ENCODE measurements at places on chromosomes 7 and 10.
A peak's percentile ranks its signal among the peaks of the same experiment; 100 is the strongest.

GRCh38 chr7:90605055-90605454 is 8.9 kb downstream of the CDK14 start:
- DNase-seq = no peak

DNA sequence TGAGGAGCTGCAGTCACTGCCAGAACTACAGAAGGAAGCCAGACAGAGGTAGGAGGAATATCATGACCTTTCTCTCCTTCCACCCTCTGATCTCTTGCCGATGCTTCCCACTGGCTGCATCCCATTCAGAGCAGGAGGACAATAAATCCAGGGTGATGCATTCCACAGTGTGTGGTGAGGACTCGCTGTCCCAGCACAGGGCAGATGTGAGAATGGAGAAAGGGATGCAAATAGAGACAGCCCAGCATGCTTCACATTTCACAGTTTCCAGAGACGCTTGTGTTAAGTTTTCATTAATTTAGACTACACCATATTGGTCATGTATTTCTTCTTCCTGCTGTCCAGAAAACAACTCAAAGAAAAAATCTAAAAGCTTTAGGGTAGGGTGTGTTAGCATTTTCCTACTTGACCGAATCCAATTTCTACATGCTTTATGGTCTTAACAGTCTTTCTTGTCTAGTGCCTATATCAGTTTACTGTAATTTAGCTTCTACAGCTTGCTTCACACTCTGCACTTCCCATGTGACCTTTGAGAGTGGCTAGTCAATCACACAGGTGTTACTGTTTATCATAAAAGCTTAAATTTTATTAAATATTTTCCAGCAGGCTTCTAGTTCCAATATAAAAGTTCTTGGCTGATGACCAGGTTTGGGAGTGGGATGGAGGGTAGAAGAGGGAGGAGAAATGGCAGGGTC is 155.6 kb downstream of the RAPGEF5 start:
- no peak for DNase-seq

- DNase-seq = no peak
Observed at GRCh38 chr10:116170815-116171250, 102.2 kb downstream of the GFRA1 start.

DNA sequence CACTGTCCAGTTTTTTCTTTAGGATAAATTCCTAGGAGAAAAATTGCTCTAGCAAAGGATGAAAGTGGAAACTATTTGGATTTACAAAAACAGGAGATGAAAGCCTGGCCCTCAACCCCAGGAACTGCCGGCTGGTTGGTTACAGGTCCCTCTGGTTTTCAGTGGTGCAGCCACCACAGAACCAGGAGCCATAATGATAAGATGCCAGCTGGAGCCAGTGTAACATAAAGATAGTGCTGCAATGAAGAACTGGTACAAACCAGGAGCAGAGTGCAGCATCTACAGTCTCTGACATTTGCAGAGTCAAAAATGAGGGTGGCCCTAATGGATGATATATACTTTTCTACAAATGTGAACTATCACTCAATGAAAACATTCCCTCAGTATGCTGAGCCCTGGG is 20.4 kb upstream of the NUP42 start:
- DNase-seq = no peak

DNA sequence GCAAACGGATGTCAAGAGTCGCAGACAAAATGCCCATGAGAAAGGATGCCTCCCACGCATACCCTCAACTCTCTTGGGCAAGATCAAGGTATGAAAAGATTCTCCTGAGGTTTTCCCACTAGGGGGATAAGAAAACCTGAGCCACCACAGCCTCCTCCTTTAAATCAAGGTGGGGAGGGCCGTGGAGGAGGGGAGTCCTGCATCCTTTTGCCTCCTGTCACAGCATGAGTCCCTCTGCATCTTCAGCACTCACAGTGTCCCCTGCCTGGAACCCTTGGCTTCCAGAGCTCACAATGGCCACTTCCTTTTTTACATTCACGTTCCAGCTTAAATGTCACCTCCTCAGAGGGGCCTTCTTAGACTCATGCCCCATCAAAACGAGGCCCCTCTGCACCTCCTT is 207.6 kb downstream of the GLI3 start:
- DNase-seq = no peak

DNA sequence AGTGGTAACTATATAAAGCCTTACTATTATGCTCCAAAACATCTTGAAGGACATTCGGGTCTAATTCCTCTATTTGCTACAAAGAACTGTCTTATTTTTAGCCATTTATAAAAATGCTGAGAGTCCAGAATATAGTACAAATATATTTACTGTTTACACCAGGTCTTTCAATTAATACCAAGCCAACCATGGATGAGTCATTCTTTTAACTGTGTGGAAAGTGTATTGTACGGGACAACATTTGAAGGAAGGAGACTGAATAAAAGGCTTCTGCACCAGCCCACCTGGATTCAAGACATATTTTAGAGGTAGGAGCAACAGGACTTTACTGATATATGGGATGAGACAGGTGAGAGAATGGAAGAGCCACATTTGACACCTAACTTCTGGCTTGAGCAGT is 35.4 kb downstream of the MASTL start:
- DNase-seq = no peak

DNA sequence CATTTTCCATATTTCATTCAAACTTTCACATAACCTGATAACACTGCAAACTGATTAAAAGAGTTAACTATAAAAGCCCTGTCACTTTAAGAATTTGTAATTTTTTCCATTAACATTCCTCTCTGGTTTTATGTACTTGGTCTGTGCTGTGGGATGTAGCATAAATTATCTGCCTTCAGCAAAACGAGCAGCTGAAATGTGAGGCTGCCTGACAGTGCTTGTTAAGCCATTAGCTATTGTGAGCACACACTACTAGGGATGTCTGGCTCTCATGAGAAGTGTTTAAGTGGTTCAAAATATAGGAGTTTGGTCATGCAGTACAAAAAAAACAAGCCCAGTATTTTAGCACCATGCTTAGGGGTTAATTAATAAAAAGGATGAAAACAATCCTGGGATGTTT is 63.0 kb downstream of the HOXA1 start:
- DNase-seq = no peak

GRCh38 chr7:131781-132482 is 60.4 kb upstream of the FAM20C start:
- DNase-seq = peak; percentile 37

DNA sequence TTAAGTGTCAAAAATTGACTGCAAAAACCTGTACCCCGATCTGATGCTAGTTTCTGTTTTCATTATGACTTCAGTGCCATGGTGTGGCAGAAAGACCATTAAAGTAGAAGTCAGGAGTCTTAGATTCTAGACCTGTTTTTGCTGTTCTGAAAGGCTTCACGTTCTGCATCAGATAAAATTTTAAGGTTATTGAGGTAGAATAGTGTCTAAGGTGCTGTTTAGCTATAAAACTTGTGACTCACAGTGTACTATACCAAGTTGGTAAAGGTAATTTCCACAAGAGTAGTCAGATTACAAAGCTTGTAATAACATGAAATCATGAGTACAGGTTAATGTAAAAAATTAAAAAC is 38.6 kb downstream of the ZNRF2 start:
- no peak for DNase-seq

GRCh38 chr10:33134011-33134751 is 176.2 kb upstream of the ITGB1 start:
- DNase-seq = peak; percentile 22

DNA sequence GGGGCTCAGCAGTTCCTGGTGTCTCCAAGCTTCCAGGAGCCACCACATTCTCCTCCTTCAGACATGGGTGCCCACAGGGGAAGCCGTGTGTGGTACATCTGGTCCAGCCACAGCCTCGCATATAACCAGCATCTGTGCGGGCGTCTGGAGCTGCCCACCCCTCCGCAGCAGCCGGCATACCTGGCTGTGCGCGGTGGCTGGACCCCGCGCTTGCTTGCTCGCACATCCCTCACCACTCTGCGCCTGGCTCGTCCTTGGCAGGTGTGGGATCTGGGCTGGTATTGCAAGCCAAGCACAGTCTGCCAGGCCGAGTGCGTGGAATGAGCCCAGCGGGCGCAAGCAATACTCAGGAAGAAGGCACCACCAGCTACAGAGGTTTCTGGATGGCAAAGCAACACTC is 117.7 kb upstream of the MBL2 start:
- DNase-seq = no peak

GRCh38 chr7:91228927-91229558 is 35.2 kb upstream of the FZD1 start:
- DNase-seq = no peak

- no peak for DNase-seq
Observed at GRCh38 chr7:30865821-30866220, 45.8 kb upstream of the AQP1 start.

DNA sequence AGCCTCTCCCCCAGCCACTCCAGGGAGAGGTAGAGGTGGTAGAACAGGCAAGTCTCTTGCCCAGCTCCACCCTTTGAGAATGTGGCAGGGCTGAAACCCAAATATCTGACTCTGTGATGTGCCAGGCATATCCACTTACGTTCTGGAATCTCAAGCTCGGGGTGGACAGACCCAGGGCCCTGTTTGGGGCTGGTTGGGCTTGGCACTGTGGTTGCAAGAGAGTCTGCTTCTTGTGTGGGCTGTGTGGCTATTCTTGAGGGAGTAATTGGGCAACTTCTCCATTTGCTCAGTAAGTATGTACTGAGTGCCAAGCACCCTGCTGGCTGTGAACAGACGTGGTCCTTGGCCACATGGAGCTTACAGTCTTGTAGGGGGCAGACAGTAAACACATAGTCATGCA is 4.7 kb downstream of the UBTD1 start:
- DNase-seq = peak; percentile 55

DNA sequence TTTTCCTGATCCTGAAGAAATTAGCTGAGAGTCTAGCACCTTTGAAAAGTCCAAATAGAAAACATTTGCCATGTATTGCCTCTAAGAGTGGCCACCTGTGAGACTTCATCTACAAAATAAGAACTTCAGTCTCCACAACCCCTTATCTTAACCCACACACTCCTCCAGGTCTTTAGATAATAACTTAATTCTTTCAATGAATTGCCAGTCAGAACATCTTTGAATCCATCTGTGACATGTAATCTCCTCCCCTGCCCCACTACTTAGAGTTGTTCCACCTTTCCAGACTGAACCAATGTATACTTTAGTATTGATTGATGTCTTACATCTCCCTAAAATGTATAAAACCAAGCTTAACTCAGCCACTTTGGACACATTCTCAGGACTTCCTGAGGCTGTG is 84.4 kb upstream of the FAM171A1 start:
- no peak for DNase-seq

GRCh38 chr10:69958556-69958902 is 94.1 kb upstream of the MACROH2A2 start:
- DNase-seq = no peak

GRCh38 chr7:22561321-22561811 is 61.4 kb upstream of the STEAP1B start:
- no peak for DNase-seq

GRCh38 chr7:2884161-2884560 is 40.1 kb upstream of the GNA12 start:
- no peak for DNase-seq

GRCh38 chr7:50272808-50273207 is 31.7 kb upstream of the IKZF1 start:
- no peak for DNase-seq

GRCh38 chr10:72250666-72251065 is 23.1 kb upstream of the DDIT4 start:
- DNase-seq = no peak

- no peak for DNase-seq
Observed at GRCh38 chr7:13846386-13846785, 143.1 kb downstream of the ETV1 start.

DNA sequence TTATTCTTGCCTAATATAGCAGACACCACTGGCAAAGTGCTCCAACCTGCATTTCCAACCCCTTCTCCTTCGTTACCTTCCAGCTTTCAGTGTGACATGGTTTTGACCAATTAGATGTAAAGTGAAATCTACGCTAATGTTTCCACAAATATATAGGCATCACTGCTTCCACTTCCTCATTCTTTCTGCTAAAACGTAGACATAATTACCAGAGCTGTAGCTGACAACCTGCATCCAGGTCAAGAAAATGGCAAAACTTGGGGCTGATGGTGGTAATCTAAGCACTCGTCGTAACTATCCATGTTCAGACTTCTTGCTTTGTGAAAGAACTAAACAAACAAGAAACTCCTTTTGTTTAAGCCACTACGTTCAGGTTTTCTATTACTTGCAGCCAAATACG is 41.8 kb upstream of the COL1A2 start:
- no peak for DNase-seq

GRCh38 chr10:11357439-11357838 is 254.0 kb downstream of the USP6NL start:
- no peak for DNase-seq

DNA sequence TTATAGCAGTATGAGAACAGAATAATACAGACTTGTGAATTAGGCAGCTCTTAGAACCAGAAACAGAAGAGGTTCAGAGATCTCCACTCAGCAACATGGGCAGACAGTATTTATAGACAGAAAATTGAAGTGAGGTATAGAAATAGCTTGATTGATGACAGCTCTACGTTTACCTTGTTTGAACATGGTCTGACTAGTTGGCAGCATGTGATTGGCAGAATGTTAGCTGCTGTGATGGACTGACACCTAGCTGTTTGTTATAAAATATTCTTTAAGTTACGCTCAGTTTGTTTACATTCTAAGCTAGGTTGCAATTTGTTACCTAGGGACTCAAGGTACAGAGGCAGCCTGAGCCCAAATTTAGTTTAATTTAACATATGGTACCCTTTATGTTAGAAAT is 73.7 kb upstream of the TMEM229A start:
- no peak for DNase-seq

GRCh38 chr10:79410315-79411094 is 34.9 kb downstream of the ZCCHC24 start:
- DNase-seq = no peak

GRCh38 chr10:33042565-33042964 is 84.5 kb upstream of the ITGB1 start:
- DNase-seq = no peak

- DNase-seq = no peak
Observed at GRCh38 chr10:42654419-42654818, 16.0 kb upstream of the ZNF33B start.

GRCh38 chr10:132540456-132540855 is 2.9 kb downstream of the INPP5A start:
- DNase-seq = peak; percentile 39

DNA sequence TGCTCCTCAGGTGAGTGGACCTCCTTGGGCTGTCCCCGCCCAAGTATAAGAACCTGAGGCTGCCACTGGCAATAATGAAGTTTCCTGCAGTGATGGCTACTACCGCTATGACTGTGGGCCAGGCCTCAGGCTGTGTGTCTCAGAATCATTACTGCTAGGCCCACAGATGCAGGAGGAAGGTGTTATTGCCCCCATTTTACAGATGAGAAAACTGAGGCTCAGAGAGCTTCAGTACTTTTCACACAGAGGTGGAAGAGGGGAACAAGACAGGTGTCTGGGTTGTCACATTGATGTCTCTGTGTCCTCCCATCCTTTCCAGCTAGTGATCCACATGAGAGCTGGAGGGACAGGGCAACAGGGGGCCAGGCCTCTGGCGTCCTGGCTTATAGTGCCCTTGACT is 155.2 kb downstream of the CDH23 start:
- DNase-seq = no peak

Data from MV-4-11 (cell line).